CD4-positive, alpha-beta T cell treated with Interleukin-2 at 100 ng/mL for 4 hours (primary cell): ENCODE measurements at places on chromosomes 1 and 21.

GRCh38 chr1:187157115-187157514, 328.4 kb downstream of the PLA2G4A start:
- DNase-seq = no peak

- DNase-seq = no peak
These were observed 67.4 kb downstream of the KCNJ6 start for GRCh38 chr21:37848721-37849490.

GRCh38 chr1:65175171-65176055, 27.4 kb downstream of the AK4 start:
- no peak for DNase-seq

DNA sequence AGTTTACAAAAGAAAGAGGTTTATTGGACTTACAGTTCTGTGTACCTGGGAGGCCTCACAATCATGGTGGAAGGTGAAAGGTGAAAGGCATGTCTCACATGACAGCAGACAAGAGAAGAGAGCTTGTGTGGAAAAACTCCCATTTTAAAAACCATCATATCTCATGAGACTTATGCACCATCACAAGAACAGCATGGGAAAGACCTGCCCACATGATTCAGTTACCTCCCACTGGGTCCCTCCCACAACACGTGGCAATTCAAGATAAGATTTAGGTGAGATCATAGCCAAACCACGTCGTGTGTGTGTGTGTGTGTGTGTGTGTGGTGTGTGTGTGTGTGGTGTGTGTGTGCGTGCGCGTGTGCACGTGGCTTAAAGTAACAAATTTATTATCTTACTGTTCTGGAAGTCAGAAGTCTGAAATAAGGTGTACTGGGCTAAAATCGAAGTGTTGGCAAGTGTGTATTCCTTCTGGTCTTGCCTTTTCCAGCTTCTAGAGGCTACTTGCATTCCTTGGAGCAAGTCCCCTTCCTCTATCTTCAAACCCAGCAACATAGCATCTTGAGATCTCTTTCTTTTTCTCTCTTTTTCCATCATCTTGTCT, 48.1 kb upstream of the MPC2 start:
- peak; percentile 4 for DNase-seq

DNA sequence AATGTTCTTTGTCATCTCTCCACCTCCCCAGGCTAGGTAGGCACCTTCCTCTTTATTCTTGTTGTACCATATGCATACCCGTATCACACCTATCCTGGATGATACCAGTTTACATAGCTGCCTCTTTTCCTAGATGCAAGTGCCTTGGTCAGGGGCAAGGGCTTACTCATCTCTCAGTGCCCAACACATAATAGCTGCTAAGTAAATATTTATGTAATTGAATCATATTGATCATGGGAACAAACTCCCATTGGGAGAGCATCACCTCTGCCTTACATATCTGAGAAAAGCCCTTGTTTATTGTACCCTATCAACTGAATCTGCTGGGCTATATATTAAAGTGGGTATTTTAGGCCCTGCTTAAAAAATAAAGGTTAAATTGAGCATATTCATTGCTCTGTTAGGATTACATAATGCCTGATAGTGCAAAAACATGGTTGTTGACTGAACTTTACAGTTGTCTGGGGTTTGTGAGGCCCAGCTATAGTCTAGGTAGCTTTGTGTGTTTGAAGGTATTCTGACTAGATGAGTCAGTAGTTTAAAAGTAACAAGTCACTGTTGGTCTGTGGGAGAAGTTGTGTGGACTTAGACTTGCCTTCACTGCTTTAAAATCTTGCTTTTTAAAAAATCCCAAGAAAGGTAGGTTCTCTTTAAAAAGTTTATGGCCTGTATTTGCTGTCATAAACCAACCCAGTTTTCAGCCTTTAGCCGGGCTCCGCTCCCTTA, 82.6 kb downstream of the OLFML2B start:
- DNase-seq = no peak

- DNase-seq = no peak
These were observed 445.7 kb downstream of the AMY1C start for GRCh38 chr1:104195395-104195794.

- no peak for DNase-seq
These were observed 49.9 kb upstream of the GRIK1 start for GRCh38 chr21:29989634-29990234.

DNA sequence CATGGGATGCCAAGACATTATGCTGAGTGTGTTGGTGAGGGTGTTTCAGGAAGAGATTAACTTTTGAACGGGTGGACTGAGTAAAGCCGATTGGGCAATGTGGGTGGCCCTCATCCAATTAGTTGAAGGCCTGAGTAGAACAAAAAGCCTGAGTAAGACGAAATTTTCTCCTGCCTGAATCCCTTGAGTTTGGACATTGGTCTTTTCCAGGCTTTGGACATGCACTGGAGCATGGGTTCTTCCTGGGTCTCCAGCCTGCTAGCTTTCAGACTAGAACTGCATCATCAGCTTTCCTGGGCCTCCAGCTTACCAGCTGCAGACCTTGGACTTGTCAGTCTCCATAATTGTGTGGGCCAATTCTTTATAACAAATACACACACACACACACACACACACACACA, 63.6 kb downstream of the NIBAN1 start:
- no peak for DNase-seq

DNA sequence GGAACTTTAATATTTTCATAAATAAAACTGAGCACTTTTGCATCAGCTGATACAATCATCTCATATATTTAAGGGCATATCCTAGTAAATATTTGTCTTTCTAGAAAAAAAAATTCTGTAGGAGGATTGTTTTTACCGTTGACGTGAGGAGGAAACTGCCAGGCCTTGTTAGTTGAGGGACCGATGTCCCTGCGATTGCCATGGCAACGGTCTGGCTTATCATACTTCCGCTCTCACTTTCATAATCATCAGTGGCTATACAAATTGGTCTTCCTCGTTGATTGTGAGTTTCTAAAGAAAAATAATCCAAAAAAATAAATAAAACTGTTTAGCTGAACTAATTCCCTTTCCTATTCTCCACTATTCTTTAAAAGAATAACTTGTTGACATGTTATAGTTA, 69.3 kb upstream of the ANGPTL3 start:
- no peak for DNase-seq

DNA sequence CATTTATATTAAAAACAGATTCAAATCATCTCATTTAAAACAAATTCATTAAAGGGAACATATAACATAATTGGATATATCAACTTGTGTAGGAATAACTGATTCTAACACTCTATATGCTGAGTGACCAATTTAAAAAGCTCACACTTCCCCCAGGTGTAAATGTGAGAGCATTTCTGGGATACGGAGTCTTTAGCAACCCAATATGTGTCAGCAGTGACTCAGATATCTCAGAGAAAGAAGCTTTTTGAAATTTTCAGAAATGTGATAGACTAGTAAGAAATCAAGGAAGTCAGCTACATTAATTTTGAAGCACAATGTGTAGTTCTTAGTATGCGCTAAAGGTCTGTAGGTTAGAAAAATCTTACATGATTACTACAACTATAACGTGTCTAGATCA, 87.9 kb upstream of the SERTAD4 start:
- DNase-seq = no peak

GRCh38 chr1:171566467-171566866, 55.6 kb upstream of the MYOCOS start:
- DNase-seq = no peak

- DNase-seq = no peak
These were observed 50.4 kb downstream of the SLC16A1 start for GRCh38 chr1:112905395-112906149.

DNA sequence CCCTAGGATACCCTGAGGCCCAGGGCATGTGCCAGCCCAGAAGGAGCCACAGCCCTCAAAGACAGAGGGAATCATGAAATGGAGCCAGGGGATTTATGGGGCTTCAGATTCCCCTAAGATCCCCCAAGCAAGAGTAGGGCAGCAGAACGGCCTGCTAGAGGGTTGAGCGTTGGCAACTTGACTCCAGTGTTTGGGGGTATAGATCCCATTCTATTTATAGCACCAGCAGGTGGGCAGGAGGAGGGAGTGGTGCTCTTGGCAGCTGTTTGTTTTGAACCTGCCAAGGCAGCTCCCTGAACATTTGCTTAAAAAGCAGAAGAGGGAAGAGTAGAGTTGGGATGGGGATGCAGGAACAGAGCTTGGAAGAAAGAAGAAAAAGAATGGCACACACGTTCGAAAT, 33.7 kb downstream of the GLUL start:
- no peak for DNase-seq

- peak; percentile 72 for DNase-seq
These were observed 235.2 kb upstream of the IRF2BP2 start for GRCh38 chr1:234845097-234845660.

- no peak for DNase-seq
These were observed 44.0 kb downstream of the LYST start for GRCh38 chr1:235822685-235823084.

GRCh38 chr1:81380436-81380835, 420.3 kb upstream of the ADGRL2 start:
- DNase-seq = no peak

GRCh38 chr1:51570063-51570710, 46.7 kb upstream of the OSBPL9 start:
- DNase-seq = no peak

GRCh38 chr1:41222496-41222895, 19.6 kb downstream of the SCMH1 start:
- no peak for DNase-seq

- no peak for DNase-seq
These were observed 557.5 kb upstream of the PTBP2 start for GRCh38 chr1:96164053-96164452.

DNA sequence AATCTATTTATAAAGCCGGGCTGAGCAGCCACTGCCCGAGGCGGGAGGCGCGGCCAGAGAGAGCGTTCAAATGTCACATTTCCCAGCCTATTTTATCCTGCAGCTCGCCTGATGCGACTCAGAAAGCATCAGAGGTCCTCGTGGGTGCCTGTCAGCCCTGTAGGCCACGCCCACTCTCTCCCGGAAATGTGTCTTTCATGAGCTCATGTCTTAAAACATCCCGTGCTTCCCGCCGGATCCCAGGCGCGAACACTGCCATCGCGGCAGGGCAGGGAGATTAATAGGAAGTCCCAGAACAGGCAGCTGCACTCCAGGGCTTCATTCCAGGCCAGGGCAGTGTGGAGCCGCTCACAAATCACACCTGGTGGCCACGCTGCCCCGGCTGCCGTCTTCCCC, 117.5 kb downstream of the PRDM16 start:
- no peak for DNase-seq

DNA sequence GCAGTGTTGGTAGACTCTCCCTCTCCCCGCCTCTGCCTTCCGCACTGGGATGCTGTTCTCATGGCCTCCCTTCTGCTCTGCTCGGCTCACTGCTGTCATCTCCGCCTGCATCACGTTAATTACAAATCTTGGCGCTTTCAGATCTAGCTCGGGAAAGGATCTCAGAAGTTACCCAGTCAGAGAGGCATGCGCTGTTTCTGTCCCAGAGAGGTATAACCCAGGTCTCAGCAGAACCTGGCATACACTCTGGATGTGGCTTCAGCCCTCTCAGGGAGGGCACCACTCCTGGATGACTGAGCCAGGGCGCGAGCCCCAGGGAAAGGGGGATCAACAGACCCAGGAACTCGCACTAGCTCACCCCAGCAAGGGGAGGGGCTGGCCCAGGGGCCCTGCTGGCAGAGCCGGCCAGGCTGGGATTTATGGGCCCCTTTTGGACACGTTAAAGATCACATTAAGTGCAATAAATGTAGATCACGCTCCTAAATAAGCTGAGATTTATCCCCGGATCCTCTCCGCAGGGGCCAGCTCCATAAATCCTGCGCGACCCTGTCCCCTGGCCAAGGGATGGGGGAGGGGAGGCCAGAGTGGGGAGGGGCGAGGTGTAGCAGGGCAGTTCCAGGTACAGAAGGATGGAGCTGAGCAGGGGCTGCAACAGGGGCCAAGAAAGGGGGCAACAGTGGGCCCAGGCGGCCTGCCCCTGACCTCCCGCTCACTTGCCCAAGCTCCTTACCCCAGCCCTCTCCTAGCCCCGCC, 101.3 kb upstream of the ZBTB40 start:
- DNase-seq = no peak
